ENCODE measurements at places on chromosomes 5 and 9.
A peak's percentile ranks its signal among the peaks of the same experiment; 100 is the strongest.

GRCh38 chr9:79301551-79302391 is 270.0 kb upstream of the TLE4 start:
- DNase-seq: no peak

GRCh38 chr5:151254556-151254955 is 1.6 kb downstream of the GM2A start:
- DNase-seq: no peak

DNA sequence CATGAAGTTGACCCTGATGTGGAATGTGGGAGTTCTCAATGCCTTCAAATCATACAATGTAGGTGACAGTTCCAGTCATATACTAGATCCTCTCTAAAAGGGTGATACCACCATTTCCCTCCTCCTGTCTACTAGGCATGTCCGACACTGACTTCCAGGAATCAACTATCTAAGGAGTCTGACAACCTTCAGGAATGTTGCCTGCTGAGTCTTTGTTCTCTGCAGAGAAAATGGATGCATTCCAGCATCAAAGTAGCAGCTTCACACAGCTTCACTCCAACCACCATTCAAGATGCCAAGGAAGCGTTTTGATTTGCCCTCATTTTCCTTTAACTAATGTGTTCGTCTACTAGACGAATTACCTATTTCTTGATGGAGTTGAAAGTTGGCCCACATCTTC is 530.2 kb downstream of the EBF1 start:
- DNase-seq: no peak

DNA sequence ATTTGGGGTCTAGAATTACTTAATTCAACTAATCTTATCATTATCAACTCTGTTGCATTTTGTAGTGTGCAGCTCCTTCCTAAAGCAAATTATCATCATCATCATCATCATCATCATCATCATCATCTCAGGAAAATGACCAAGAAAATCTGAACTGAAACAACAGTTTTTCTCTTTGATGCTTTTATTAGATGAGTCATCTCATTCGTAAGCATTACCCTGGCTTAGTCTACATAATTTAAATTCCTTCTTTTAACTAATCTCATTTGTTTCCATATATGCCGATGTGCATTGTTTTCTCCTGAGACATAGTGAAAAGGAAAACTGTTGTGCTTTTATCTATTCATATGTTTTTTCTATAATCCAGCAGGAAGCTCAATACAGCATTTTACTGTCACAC is 173.0 kb upstream of the PDE4D start:
- DNase-seq: no peak

DNA sequence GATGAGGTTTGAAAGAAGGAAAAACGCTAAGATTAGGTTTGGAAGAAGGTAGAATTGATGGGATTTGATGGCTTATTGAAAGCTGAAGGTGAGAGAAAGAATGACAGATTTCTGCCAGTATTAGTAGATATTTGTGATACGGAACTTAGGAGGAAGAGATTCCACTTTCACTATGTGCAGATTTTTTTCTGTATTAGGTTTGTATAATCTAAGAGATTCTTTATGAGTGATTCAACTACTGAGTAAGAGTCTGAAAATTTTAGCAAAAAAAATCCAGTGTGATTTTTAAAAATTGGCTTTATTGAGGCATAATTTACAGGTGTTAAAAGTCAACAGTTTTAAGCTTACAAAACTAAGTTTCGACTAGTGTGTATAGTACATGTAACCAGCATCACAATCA is 54.1 kb downstream of the AP3S1 start:
- DNase-seq: no peak

- peak; percentile 51 for DNase-seq
Observed at GRCh38 chr5:42912184-42912798, 100.6 kb upstream of the SELENOP start.
